ENCODE measurements at places on chromosomes 2 and 18.

- no peak for DNase-seq
These were observed 402.1 kb downstream of the PARD3B start for GRCh38 chr2:204947405-204947804.

GRCh38 chr2:70919672-70920366 lies 15.9 kb upstream of the ATP6V1B1 start:
- DNase-seq = peak; percentile 56

DNA sequence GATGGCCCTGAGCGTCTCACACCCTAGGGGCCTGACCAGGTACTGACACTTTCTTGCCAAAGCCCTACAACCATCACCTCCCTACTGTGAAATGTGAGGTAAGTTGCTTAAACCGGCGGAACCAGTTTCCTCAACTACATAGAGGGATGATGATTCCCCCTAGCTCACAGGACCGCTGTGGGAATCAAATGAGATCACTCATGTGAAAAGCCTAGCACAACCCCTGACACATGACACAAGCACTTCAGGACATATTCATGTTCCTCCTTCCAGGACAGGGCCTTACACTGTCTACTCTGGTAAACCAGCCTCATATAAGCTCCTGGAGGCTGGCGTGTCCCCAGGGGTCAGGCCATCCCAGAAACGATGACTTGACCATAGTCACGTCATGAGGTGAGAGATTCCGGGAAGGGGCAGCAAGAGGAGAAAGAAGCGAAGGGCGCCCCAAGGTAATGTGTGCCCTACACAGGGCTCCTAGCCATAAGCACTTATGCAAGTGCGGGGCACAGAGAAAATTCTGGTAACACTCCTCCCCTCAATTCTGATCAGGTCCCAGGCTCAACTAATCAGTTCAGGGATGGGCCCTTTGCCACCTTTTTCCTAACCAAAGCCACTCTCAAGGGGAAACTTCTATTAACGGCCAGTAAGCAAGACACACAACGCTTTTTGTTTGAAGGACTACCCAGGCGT lies 49.5 kb downstream of the C2orf42 start:
- DNase-seq = peak; percentile 51

GRCh38 chr2:155080373-155080772 lies 381.9 kb downstream of the KCNJ3 start:
- DNase-seq = no peak

GRCh38 chr18:42931491-42931890 lies 184.0 kb downstream of the RIT2 start:
- peak; percentile 4 for DNase-seq

GRCh38 chr2:236657215-236657614 lies 87.6 kb downstream of the ACKR3 start:
- no peak for DNase-seq

DNA sequence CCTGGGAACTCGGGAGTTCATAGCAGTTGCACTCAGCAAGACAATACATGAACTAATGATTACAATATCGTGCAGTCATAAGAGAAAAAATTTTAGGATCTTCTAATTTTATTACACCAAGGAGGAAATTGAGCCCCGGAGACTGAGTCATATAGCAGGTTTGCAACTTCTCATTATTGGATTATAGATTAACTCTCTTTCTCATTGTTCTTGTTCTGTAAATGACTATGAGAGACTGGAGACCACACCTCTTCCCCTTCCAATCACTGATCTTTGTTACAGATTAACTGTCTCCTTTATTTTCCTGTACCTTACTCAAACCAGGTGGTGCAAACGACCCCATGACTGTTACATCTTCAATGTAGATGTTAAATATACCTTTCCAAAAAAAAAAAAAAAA lies 435.8 kb upstream of the DDX18 start:
- no peak for DNase-seq

DNA sequence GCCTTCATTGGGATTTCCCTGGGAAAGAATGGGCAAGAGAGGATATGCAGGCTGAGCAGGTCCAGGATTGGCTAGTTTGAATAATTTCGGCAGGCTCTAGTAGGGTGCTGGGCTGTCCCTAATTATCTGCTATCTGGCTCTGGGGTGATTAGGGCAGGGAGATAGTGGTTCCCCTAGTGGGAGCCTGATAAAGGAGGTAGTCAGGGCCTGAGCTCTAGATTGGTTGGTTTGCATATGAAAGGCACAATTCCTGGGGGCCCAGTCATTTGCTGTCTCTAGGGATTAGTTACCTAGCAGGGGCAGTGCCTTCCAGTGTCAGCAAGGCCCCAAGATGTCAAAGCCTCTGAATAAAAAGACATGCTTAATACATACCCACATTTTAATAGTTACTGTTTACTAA lies 690.1 kb upstream of the KLHL29 start:
- DNase-seq = no peak

DNA sequence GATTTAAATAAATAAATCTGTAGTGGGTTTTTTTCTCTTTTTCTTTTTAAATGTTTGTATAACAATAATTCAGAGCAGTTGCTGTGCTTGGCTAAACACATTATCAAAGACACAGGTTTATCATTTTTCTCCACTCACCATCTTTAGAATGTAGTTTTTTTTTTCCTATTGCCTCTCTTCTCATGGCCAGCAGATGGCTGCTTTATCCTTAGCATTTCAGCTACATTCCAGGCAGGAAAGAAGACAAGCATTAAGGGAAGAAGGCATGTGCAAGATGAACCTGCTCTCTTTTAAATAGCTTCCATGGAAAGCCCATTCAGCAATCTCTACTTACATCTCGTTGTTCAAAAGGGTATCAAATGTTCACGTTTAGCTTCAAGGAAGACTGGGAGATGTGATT lies 42.6 kb downstream of the ARHGAP15 start:
- DNase-seq = no peak

- no peak for DNase-seq
These were observed 71.2 kb upstream of the FOSL2 start for GRCh38 chr2:28321426-28321825.

DNA sequence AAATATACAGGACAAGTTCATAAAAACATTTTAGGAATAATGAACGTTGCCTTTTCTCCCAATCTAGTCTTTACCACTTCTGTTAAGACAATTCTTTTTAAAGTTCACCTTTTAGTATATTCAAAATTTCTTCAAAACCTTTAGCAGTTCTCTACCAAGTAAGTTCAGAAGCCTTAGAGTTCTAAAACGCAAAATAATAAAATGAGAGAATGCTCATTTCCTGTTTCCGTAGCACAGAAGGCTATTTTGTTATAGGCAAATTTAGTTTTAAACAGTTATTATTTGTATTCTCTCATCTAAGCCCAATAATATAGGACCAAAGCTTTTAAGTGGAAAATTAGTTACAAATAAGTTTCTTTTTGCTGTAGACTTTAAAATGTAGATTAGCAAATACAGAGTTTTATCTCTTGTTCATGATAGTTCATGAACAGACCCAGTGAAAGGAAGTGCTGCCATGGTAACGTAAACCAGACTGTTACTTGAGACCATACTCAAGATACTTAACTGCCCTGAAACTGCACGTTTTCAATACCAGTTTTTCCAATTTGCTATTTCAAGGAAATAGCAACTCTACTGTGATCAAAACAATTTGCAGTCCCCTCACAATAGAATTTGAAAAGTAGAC lies 173.1 kb upstream of the STON1 start:
- DNase-seq = no peak

GRCh38 chr2:39780825-39781600 lies 2.0 kb upstream of the THUMPD2 start:
- no peak for DNase-seq

DNA sequence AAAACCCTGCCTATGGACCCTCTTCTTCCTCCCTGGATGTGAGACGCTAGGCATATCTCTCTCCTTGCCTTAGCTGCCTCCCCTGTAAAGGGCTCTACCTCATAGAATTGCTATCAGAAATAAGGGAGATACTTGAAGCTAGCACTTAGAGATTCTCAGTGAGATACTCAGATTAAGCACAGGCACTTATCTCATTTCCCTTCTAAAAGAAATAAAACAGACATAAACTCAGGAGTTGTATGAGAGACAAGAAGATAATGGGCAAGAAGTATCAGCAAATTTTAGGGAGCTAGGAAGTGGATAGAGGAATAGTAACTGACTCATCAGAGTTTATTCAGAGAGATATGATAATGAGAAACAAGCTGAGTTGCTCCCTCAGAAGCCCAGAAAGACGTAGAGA lies 131.0 kb downstream of the SP3 start:
- no peak for DNase-seq

- DNase-seq = no peak
These were observed 572.3 kb downstream of the IRS1 start for GRCh38 chr2:226227341-226227740.

- DNase-seq = no peak
These were observed 20.9 kb upstream of the KLF11 start for GRCh38 chr2:10022445-10022844.

- no peak for DNase-seq
These were observed 1.7 kb downstream of the MYO1B start for GRCh38 chr2:191246820-191247380.

DNA sequence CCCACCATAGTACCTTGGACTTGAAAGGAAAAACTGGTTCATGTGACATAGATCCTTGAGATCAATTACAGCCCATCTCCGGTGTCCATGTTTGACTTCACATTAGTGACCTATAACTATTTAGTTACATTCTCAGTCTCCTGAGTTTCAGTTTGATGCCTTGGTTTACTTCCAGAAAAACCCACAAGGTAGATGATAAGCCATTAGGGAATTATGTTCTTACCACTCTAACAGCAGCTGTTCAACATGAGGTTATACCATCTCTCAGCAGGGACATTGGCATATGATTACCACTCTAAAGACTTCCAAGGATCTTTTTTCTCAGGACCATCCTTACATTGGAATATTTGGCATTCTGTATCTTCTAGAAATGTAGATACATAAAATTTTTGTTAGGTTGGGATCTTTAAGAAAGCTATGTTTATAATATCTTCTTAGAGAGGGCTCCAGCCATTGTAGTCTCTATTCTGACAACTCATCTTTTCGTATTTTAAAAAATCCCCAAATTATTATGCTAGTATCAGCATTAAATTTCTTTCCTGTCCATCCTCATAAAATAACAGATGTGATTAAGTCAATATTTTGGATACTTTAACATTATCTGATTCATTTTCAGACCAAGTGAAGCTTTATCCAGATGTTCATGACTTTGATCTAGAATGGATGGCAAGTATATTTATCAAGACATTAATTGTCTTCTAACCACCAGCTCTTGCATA lies 258.9 kb downstream of the RDH14 start:
- DNase-seq = no peak

GRCh38 chr2:109447251-109447661 lies 166.5 kb downstream of the SEPTIN10 start:
- DNase-seq = no peak

- no peak for DNase-seq
These were observed 12.6 kb downstream of the MFSD6 start for GRCh38 chr2:190420801-190421200.

DNA sequence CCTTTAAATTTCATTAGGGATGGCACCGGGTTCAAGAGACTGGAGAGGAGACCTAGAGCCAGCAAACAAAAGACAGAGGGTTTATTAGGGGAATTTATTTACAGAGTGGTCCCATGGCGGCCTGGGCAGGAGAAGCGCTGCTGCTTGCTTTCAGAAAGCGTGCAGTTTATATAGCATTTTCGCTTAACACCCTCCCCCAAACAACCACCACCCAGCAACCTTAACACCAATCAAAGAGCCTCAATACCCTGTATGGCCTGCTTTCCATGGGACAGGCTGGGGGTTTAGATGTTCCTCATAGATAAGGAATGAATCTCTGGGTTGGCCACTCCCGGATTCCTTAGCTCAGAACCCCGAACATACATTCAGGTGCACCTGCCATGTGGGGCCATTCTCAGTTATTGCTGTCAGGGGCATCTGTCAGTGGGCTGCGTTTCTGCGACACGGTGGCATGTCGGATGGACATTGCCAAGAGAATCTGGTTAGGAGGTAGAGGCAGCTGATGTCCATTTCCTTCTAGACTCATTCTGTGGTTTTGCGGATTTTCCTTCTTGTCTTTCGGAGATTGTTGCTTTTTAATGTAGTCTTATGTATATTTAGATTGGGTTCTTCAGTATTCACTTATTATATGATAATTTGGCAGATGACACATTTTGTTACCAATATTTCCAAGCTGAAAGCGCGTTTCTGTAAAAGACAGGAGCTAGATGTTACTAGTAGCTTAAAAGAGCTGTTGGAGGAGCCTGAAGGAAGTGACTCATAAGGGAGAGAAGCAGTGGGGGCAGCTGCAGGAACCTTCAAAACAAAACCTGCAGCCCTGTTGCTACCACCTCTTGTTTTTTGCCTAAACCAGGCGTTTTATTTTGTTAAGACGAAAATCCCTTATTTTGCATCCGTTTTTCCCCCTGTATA lies 7.2 kb downstream of the AGAP1 start:
- DNase-seq = no peak

DNA sequence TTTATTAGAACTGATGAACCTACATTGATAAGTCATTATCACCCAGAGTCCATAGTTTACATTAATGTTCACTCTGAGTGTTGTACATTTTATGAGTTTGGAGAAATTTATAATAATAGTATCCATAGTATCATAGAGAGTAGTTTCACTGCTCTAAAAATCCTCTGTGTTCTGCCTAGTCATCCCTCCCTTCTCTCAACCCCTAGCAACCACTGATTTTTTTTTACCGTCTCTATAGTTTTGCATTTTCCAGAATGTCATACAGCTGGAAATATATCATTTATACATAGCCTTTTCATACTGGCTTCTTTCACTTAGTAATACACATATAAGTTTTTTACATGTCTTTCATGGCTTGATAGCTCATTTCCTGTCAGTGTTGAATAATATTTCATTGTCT lies 231.1 kb downstream of the RAD51AP2 start:
- DNase-seq = no peak

- no peak for DNase-seq
These were observed 670.7 kb upstream of the ZNF804A start for GRCh38 chr2:183927406-183928325.
